ENCODE measurements at places on chromosomes 5 and 9.

GRCh38 chr5:159655757-159656409, 260.4 kb upstream of the ADRA1B start:
- no peak for DNase-seq

GRCh38 chr5:164353155-164353554, 847.7 kb downstream of the MAT2B start:
- no peak for DNase-seq

DNA sequence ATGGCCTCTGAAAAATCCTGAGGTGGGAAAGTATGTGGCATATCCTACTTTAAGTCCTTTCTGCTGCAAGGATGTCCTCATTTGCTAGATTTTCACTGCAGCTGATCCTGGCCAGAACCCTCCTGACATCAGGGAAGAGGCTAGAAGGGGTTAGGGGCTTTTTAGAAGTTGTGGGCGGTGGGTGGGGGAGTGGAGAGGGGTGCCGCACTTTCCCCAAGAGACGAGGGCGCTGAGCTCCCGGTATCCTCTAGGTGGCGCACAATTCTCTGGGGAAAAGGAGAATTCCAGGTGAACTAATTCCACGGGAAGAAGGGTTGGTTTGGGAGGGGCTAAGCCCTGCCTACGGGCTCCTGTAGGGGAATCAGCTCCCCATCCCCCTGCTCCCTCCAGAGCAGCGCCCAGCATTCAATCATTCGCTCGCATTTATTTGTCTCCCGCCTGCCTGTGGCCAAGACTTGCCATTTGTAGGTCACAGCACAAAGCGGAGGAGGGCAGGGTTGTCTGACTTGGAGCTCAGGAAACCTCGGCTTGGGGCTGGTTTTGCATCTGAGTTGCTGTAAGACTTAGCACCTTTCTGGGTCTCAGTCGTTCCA, 42.9 kb upstream of the HAND1 start:
- DNase-seq = no peak

DNA sequence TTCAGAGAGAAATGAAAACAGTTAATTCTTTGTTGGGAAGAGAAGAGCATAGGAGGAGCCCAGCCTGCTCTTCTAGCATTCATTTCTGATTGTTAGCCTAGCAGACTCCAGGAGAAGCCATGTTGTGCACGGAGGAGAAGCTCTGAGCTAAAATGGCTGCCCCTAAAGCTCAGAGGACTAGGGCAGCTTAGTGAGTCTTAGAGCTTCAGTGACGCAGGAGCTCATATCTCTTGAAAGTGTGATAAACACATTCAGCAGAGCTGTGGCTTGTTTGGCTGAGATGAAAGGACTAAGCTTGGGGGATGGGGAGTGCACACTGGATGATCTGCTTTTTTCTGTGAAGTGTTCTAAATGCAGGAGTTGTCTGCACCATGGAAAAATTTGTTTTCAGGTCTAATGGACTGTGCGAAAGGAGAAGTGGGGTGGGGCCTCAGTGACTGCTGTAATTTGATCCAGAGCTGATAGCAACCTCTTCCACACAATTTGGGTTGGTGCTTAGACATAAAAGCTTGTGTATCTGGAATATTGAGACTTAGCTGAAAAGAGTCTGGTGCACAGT, 58.5 kb downstream of the ZNF462 start:
- no peak for DNase-seq

- DNase-seq = no peak
Measured at GRCh38 chr5:140926443-140927227, 536 bp downstream of the PCDHAC1 start.

GRCh38 chr5:125205601-125206225, 459.3 kb upstream of the ZNF608 start:
- no peak for DNase-seq

- no peak for DNase-seq
Measured at GRCh38 chr5:137415231-137415681, 83.9 kb downstream of the SPOCK1 start.

- no peak for DNase-seq
Measured at GRCh38 chr5:4145511-4145910, 549.9 kb downstream of the IRX1 start.

DNA sequence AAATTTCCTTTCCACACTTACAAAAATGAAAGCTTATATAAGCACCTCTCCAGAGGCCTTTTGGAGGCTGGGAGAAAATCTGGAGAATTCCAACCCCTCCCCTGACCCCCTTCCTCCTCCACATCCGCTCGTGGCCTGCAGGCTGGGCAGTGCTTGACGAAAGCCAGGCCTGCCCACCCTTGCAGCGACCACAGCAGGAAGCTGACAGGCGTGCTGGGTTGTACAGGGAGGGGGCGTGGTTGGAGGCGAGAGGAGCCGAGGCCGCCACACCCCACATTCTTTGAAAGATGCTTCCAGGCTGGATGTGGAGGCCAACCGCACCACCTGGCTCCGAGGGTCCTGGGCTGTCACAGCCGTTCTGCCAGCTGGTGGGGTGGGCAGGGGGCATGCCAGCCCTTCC, 47.8 kb upstream of the IER5L start:
- DNase-seq = no peak

DNA sequence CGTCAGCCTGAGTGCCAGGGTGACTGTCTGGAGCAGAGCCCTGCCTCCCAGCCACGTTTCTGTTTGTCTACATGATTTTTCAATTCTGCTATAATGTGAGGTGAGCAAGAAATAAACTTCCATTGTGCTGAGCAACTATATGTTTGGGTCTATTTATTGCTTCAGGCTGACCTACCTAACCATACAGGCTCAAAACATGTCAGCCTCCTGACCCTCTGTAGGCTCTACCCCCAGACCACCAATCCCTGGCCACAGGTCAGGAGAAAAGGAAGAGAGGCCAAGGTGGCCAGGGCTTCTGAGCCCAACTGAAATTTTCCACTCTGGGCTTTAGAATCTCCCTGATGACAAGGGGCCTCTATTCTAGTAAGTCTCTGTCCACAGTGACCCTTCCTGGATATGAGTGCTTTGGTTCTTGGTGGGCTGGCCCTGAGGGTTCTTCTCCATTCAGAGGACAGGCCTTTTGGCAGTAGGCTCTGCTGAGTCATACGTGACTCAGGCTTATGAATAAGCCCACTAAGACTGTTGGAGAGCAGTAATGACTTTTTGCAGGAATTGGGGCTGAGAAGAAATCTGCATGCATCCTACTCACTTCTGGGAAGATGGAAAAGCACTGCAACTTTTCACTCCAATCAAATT, 117.2 kb upstream of the TBCA start:
- no peak for DNase-seq

DNA sequence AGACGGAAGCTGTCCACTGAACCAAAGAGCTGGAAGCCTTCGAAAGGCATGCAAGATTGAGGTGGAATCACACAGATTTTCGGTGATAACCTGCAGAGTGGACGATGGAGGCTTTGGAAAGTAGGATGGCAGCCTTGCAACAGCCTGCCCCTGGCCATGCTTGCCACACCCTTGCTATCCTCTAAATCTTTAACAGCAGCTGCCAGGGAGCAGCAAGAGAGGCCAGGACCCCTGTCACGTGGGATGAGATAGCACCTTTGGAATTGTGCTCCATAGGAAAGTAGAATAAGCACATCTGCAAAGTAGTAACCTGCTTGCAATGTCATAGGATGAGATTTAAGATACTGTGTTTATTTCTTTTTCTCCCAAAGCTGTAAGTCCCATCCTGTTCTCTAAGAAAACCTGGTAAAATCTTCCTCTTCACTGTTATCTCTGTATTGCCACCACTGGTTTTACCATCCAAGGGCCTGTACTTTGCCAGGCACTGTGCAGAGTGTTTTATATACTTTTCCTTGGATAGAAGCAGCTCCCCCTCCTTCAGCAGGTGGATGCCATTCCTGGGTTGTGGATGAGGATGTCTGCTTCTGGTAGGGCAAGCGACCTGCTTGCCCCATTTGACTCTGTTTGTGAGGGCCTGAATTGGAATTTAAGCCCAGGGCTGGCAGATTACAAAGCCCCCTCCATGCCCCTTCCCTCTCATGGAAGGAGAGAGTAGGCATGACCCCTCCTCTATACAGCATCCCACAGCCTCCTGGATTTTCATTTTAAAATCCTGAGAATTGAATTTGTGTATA, 10.1 kb downstream of the TRIO start:
- DNase-seq = no peak

- no peak for DNase-seq
Measured at GRCh38 chr5:109455598-109456096, 45.9 kb upstream of the PJA2 start.

- no peak for DNase-seq
Measured at GRCh38 chr9:73091909-73092308, 59.8 kb upstream of the ANXA1 start.

DNA sequence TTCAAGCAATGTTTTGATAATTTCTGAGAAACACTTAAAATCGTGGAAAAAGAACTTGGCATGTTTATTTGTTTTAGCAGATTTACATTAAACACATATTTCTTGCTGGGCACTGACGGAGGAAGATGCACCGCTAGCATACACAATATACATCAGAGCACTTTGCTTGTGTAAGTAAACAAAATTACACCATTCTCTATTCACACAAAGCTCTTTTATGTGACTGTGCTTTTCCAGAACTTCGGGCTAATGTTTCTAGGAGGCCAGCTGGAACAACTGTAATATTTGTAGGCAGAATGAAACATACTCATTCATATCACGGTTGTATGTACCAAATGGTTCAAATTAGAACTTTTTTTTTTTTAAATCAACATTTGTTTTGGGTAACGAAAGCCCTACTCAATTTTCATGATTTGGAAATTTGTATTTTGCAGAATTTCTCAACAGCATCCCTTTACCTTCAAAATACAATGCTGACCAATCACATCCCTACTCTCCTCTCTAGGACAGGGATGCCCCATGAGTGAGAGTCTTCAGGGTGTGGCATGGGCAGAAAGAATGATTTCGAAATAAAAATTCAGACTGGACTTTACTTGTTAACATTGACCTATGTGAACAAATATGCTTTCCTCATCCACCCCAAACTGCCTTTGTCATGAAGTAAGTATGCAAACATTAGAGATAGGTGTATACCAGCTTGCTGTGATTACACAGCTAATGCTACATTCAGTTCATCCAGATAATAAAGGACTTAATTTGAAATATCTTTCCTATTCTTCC, 425.1 kb downstream of the BNC2 start:
- no peak for DNase-seq

- DNase-seq = no peak
Measured at GRCh38 chr5:30390095-30390494, 803.4 kb upstream of the CDH6 start.

DNA sequence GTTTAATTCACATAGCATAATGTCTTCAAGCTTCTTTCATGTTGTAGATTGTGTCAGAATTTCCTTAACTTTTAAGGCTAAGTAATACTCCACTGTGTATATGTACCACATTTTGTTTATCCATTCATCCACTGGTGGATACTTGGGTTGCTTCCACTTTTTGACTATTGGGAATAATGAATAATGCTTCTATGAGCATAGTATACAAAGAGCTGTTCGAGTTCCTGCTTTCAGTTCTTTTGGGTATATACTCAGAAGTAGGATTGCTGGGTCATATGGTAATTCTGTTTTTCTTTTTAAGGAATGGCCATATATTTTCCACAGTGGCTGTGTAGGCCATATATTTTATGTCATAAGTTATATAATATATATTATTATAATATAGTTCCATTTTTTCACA, 3.6 kb upstream of the FAM120AOS start:
- DNase-seq = no peak

DNA sequence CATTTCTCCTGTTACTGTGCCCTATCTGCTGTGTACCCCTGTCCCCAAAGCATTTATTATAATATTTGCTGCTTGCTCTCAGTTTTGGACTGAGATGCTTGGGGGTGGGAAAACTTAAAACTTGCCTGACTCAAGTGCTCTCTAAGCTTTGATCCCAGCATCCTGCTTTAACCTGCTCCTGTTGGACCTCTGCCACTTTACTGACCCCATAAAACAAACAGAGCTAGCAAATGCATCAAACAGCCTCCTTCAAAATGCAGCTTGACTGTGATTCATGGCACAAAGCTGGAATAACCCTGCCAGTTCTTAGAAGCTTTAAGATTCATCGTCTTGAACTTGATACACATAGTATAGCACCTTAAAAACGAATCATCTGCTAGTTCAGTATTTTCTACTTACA, 212.5 kb downstream of the DEPDC1B start:
- DNase-seq = no peak

- DNase-seq = no peak
Measured at GRCh38 chr9:126474786-126475485, 138.8 kb upstream of the LMX1B start.

DNA sequence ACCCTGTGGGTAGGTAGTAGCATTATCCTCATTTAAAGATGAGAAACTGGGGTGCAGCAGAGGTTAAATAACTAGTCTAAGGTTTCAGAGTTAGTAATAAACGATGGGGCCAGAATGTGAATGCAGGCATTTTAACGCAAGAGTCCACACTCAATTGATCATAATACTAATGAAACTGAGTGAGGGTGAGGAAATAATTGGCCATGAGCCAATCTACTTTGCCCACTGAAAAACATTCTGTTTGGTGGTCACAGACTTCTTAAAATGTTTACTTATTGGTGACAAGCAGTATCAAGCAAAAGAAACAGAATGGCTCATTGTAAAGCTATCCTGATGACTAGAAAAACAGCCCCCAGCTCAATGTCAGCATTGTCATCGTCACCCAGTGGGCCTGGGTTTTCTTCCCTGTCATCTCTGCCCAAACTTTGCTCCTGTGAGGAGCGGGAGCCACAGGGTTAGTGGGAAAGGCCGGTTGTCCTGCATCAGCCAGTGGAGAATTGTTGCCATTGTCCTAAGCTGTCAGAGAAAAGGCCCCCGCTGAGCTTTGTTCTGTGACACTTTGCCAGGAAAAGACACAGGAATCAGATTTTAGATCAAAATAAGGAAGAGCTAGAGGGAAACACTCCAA, 77.3 kb upstream of the MAN2A1 start:
- no peak for DNase-seq

GRCh38 chr9:38026021-38026809, 42.8 kb downstream of the SHB start:
- no peak for DNase-seq

GRCh38 chr9:18438300-18438925, 35.5 kb upstream of the ADAMTSL1 start:
- DNase-seq = no peak

GRCh38 chr5:77851176-77852067, 75.3 kb upstream of the TBCA start:
- DNase-seq = no peak

- no peak for DNase-seq
Measured at GRCh38 chr9:22160221-22160620, 151.1 kb upstream of the CDKN2B start.

- no peak for DNase-seq
Measured at GRCh38 chr9:93828331-93829097, 126.6 kb downstream of the BARX1 start.

GRCh38 chr9:104774132-104774531, 10.2 kb downstream of the NIPSNAP3B start:
- no peak for DNase-seq

DNA sequence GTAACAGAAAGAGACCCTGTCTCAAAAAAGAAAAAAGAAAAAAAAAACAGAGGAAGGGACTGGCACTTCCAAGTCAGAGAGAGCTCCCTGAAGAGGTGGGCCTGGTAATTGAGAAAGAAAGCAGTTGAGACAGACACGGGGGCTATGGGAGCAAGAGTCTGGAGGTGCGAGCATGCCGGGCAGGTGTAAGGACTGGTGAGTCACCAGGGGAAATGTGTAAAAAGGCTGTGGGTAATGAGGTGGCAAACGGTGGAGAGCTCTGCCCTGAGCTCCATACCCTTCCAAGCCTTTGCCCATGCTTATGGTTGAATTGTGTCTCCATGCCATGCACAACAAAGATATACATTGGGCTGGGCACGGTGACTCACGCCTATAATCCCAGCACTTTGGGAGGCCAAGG, 18.0 kb upstream of the JADE2 start:
- no peak for DNase-seq

Measured in cerebellar nuclear complex (tissue), 1 donor.